Renal cortex interstitium (tissue), 15 donors: ENCODE measurements at places on chromosomes 3 and 15. TPM values are rescaled to one million over a fixed set of nuclear protein-coding genes. Genes with fewer than 3 reads are reported as not detected.

The LRRK1 gene
- polyA plus RNA-seq: 3.1 TPM

The CPA3 gene
- 0.20 TPM for polyA plus RNA-seq

GRCh38 chr3:59268170-59268569, 218.3 kb upstream of the CFAP20DC start:
- no peak for DNase-seq

DNA sequence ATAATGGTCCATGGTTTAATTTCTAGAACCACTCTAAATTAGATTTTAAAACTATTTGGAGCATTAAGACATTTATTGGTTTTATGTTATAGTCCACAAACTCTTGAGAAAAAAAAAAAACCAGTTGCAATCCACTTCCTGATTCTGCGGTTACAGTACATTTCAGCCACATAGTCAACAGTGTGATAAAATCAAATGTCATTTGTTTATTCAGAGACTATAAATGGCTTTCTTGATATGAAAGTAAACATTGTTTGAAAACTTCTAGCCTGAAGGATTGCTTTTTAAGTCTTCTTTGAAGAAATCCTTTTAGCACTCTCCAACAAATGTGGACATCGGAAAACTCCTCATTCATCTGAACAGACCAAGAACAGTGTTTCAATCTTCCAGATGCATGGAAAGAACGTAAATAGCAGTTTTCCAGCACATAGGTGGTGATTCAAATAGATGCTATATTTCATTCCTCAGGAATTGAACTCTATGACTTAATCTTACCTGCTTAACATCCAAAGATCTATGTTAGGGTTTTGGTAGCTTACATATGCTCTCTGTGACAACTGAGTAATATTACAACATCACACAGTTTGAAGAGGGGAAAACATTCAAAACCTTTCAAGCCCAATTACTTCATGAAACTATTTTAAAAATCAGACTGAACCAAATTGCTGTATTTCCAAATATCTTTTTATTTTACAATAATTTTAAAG, 87.8 kb upstream of the UBE2E2 start:
- no peak for DNase-seq

- no peak for DNase-seq
Measured at GRCh38 chr3:8757551-8758518, 11.6 kb downstream of the OXTR start.

DNA sequence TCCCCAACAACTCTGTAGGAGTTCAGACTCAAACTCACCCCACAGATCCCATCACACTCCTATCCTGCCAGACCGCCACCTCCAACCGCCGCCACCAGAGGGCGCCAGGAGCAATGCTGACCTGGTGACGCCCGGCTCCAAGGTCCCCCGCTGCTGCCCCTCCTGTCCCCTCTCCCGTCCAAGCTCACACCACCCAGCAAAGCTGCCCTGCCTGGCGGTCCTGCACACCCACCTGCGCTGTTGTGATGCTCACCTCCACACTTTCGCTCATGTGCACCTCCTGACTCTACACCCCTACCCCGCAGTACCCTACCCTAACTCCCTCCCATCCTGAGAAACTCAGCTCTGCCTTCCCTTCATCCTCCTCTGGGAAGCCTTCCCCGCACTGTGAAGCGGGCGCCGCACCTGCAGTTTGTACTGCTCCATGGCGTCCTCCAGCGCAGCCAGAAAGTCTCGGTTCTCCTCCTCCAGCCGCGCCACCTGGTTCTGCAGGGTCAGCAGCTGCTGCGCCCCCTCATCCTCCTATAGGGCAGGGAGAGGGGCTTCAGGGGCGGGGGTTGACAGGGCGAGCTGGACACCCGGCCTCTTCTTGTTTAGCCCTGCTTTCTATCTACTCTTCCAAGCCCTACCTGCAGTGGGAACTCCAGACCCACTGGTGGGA, 7.9 kb downstream of the KIF7 start:
- no peak for DNase-seq

- no peak for DNase-seq
Measured at GRCh38 chr3:156675830-156676767, 1.7 kb downstream of the TIPARP start.

- no peak for DNase-seq
Measured at GRCh38 chr3:143824735-143825385, 23.4 kb downstream of the SLC9A9 start.

- no peak for DNase-seq
Measured at GRCh38 chr3:50365080-50365841, 5.9 kb upstream of the TMEM115 start.

DNA sequence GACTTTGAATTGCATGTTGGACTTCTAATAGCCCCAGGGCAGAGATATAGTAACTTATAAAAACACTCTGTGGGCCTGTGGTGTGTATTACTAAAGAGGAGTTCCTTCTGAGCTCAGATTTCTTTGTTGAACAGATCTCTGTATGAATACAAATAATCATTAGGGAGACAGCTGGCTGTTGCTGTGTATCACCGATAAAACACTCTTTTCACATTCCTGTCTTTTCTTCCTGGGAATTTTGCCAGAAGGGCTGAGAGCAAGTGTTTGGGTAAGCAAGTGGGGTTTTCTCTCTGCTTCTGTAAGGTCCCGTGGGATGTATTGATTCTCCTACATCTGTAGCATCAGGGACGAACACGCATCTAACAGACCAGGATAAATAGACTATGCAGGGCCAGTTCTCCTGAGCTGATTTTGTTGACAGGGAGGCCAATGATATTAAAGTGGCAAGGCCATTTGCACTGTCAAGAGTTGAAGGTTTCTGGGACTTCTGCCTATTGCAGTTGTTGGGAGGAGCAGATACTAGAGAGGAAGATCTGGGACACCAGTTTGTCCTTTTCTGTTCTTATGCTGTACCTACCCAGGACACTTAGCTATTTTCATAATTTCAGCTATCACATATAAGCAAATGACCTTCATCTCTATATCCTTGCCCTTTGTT, 225.9 kb upstream of the CD96 start:
- no peak for DNase-seq

GRCh38 chr3:48413086-48413485, 16.8 kb downstream of the PLXNB1 start:
- no peak for DNase-seq

- DNase-seq: no peak
Measured at GRCh38 chr3:54832876-54833275, 95.0 kb downstream of the LRTM1 start.

DNA sequence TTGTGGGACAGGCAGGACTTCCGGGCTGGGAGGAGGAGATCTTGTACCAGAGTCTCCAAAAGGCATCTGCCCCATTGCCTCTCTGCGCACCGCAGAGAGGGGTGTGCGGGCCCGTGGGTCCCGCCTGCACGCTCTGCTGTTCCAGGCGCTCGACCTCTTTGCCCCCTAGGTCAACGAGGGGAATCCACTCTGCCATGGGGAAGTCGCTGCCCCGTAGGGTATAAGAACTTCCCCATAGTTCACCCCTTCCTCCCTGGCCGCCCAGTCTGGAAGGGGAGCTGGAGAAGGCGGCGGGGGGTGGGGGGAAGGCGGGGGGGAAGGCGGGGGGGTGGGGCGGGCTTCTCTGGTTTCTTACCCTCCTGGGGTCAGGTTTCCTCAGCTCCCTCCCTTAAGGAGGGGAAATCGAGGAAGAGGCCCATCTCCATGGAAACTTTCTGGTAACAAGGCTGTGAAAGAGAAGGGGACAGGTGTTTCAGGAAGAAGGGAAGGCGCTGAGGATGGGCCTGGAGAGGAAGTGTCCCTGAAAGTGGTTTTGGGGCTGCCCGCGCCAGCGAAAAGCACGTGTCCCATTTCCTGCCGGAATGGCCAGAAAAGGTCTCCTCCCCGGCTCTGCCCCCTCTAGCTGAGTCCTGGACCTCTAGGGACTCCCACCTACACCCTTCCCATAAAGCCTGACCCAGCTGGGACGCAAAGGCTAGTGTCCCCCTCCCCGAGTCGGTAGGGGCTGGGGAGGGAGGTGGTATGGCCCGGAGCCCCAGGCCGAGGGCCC, 27.5 kb downstream of the NR1I2 start:
- DNase-seq: no peak

DNA sequence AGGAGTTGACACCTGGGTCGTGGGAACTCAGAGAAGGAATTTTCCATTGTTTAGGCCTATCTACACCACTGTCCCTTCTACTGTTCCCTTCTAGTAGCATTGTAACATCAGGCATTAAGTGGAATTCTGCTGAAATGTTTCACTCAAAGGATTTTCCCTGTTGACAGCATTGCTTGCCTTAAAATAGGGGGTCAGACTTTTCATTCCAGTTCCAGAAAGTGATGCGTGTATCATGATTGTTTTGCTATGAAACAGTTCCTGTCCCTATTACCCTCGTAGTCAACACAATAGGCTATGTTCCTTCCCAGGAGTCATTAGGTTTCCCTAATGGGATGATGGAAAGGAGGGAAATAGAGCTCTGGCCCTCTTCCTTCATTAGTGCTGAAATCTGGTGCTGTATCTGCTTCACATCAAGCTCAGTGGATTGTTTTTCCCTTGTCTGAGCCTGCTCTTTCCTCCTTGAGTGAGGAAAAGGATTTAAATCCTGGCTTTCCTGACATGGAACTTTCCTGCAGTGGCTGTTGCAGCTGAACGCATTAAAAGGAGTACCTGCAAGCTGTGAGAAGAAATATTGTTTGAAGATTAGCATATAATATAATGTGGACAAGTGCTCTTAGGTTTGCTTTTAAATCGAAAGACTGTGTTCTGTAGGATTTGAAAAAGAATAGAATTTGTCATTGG, 195.9 kb downstream of the KLHL25 start:
- DNase-seq: no peak

- no peak for DNase-seq
Measured at GRCh38 chr3:16288664-16289063, 23.7 kb downstream of the OXNAD1 start.

GRCh38 chr15:80856809-80857377, 77.7 kb downstream of the CEMIP start:
- no peak for DNase-seq

DNA sequence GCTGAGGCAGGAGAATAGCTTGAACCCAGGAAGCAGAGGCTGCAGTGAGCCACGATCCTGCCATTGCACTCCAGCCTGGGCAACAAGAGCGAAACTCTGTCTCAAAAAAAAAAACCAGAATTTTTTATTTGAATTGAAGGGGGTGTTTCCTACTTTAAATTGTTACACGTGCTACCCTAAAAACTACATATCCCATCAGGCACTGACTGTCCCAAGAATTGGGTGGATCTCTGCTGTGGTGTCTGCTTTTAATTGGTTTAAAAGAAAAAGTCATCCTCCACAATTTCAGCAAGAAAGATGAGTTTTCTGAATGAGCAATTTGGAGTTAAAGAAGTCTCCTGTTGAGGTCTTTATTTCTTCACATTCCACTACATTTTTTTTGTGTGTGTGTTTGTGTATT, 2.1 kb downstream of the PDIA3 start:
- DNase-seq: no peak

DNA sequence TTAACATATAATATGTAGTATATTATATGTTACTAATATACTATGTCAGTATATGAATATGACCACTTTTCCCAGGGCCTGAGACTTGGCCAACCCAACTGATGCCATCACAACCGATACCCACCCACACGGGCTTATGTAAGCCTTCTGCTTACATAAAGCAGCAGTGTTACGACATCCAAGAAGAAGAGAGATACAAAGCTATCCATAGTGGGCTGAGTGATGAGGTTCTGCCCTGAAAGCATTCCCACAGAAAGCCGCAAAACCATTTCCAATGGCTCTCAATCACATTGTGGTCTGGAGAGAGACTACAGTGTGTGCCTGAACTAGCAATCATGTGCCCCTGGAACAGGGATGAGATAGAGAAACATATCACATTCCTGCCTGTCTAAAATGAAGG, 177.9 kb downstream of the PLOD2 start:
- no peak for DNase-seq

DNA sequence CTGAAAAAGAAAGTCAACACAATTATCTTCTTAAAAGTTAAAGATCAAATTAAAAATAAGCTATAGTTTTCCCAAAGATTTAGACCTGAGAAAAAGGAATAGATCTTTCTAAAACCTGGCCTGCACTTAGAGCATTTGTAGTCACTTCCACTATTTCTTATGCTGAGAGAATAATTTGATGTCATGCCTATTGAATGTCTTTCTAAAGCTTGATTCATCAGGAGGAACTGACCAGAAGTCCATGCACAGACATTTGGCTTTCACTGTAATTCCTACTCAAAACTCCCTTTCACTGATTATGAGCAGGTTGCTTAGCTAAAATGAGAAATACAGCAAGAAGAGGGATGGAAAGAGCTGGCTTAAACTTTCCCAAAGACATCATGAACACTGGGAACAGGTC, 4.3 kb downstream of the GREM1 start:
- DNase-seq: no peak

DNA sequence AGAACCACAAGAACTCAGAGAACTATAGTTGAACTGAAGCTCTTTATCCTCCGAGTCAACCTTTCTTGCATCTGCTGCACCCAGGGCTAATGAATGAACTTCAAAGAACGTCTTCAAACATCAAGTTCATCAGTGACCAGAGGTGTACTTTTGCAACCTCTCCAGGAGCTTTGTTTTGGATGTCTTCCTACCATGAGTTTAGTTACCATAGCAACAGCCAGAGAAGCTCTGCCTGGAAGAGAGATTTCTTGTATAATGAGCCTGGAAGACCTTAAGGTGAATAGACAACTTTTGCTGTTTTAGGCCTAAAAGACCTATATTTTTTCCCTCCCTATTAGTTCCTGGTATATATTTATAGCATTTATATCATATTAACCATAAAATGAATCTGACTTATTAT, 9.1 kb downstream of the ACTC1 start:
- DNase-seq: no peak

- no peak for DNase-seq
Measured at GRCh38 chr15:63109920-63110319, 11.7 kb upstream of the LACTB start.

GRCh38 chr15:87498560-87498959, 758.0 kb downstream of the NTRK3 start:
- DNase-seq: no peak

- no peak for DNase-seq
Measured at GRCh38 chr3:52522651-52523251, 10.9 kb downstream of the NT5DC2 start.

- no peak for DNase-seq
Measured at GRCh38 chr3:65027335-65027734, 339.5 kb upstream of the ADAMTS9 start.

DNA sequence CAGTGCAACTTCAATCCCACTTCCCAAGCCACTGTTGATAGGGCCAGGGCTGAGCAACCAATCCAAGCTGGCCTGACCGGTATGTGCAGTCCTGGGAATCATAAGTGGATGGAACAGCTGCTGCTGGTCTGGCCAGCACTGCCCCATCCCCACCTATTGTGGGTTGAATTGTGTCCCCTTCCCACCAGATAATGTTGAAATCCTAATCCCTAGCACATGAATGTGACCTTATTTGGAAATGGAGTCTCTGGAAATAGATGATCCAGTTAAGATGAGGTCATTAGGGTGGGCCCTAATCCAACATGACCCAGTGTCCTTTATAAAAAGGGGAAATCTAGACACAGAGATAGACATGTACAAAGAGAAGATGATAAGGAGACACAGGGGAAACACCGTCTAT, 13.7 kb upstream of the PDIA5 start:
- DNase-seq: no peak

DNA sequence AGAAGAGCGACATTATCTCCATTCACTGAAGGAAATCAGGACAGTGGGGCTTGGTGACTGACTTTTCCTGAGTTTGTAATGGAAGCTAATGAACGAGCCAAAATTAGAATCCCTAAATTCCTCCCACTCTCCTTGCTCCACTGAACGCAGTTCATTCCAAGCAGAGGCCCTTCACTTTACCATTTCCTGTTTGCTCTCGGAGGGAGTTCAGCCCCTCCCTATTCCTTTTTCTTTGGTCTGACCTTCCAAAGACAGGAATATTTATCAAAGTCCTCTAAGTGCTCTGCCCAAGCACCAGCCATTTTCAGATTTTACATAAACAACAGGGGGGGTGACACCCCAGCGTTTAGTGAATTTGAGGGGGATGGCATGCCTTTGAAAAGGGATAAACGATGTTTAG, 24.0 kb upstream of the PTPRG start:
- no peak for DNase-seq
